ENCODE measurements at places on chromosomes 6 and 20. TPM values are rescaled to one million over a fixed set of nuclear protein-coding genes. Genes with fewer than 3 reads are reported as not detected.

Gene NFYA
- total RNA-seq, result 9.4 TPM

Gene TNNC2
- not detected for total RNA-seq

Gene RBM24
- total RNA-seq, result 24.1 TPM

Gene SYCP2L
- total RNA-seq, result not detected

Gene HRH3
- total RNA-seq, result not detected

Gene FILIP1
- total RNA-seq, result 1.3 TPM

Gene MMP24
- 1.7 TPM for total RNA-seq

Gene ACAT2
- 75.8 TPM for total RNA-seq

Gene APOM
- 6.9 TPM for total RNA-seq

Gene RNF39
- not detected for total RNA-seq

Gene HLA-DRA
- total RNA-seq, result 1.2 TPM

Gene SLC16A10
- total RNA-seq, result 1.7 TPM

Gene TTLL9
- total RNA-seq, result not detected

Gene CDC5L
- total RNA-seq, result 35.3 TPM

- DNase-seq, result no peak
Measured at GRCh38 chr20:4901031-4901818, 100.1 kb downstream of the SLC23A2 start.

GRCh38 chr20:37393863-37394542 lies 48.1 kb downstream of the SRC start:
- DNase-seq, result no peak

- no peak for DNase-seq
Measured at GRCh38 chr6:155075930-155076695, 81.0 kb downstream of the TIAM2 start.

GRCh38 chr6:57163956-57164355 lies 8.2 kb upstream of the BAG2 start:
- peak; percentile 20 for DNase-seq

- peak; percentile 81 for DNase-seq
Measured at GRCh38 chr6:15247500-15248450, 1.9 kb downstream of the JARID2 start.

DNA sequence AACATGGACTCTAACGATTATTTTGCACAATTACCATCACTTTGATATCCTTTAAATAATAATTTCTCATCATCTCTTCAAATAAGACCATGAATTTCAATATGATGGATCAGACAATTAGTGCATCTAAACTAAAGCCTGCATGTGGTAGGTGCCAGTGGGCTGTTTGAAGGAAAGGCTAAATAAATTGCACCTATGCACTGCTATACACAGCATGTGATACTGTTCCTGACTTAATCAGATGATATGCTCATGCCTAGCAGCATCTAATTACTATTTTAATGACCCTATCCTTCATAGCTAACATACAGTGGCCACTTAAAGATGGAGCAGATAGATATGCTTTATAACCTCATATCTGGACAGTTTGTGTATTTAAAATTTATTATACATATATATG lies 731.6 kb upstream of the MANEA start:
- no peak for DNase-seq

GRCh38 chr6:46972531-46972930 lies 50.8 kb upstream of the ADGRF5 start:
- no peak for DNase-seq

DNA sequence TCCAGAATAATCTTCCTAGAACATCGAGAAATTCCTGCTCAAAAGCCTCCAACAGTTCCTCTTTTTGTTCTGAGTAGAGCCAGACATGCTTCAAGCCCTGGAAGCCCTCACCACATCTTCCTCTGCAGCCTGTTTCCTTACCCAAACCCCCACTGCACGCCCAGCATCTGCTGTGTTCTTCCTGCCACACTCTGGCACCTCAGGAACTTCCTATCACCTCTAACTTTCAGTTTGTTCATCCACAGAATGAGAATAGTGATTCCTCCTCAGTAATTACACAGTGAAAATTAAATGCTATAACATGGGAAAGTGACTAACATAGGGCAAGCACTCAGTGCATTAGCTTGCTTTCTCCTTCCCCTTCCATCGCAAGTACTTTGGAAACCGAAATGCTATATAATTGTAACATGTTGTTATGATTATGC lies 26.3 kb downstream of the C6orf89 start:
- DNase-seq, result peak; percentile 21

DNA sequence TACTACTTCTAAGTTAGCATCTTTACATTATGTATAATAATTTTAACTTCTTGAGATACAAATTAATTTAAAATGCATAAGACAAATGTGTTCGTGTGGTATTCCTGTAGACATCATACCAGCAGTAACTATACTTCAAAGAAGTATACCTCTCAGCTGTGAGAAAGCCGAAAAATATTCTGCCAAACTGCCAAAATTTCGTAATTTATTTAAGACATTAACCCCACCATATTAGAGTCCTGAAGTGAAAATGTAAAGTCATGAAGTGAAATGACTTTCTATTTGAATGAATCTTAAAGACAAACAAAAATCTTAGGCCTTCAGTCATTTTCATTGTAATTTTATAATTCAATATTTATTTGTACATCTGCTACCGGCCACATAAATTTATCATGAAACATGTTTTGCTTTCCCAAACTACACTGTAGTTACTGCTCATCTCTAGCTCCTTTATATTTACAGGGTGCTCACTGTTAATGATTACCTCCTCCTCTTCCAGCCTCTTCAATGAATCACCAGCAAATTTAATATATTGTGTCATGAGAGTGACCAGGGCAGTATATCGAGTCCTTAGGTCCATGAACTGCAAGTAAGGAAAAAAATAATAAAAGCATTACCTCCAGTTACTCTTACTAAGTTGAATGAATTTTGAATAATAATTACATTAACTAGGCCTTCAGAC lies 18.5 kb downstream of the DST start:
- no peak for DNase-seq

DNA sequence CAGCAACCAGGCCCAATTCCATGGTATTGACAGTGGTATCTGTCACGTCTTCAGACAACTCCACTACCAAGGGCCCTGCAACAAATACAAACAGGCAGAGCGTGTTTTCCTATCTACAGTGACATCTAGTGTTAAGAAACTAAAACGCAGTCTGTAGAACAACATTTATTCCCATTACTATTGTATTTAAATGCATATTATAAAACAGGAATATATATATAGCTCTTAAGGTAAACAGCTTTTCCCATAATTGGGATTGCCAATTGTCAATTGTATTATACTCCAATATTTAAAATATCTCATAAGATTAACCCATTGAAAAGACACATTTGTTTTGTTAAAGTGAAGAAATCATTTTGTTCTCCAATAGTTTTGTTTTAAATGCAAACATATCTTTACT lies 97.2 kb downstream of the KIF16B start:
- peak; percentile 62 for DNase-seq

DNA sequence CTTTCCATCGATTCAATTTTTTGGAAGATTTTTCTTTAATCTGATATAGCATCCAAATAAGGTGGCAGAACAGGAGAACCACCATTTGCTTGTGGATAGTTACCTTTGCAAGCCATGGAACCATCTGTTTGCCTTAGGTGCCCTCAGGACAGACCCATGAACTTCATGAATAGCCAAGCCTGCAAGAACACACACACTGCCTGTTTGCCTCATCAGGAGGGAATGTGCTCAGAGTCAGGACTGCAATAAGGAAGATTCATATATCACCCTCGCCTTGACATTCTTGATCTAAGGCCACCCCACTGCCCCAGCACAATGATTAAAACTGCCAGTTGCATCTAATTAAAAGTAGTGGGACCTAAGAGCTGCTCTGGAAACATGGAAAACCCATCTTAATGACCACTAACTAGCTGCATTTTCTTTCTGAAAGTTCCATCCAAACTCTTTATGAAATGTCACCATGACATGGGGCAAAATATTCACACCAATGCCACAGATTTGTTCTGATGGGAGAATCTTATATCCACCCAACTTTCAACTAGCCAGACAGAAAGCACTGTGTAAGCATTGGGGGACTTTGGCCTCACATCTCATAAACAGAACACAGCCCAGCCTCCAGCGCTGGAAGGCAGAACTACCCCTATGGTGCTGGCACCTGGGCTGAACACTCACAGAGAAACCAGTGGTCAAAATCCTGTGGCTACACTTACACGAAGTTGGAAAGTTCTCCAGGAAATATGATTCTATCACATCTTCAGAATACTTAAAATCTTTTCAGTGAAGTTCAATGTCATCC lies 48.3 kb downstream of the TBXT start:
- peak; percentile 18 for DNase-seq

DNA sequence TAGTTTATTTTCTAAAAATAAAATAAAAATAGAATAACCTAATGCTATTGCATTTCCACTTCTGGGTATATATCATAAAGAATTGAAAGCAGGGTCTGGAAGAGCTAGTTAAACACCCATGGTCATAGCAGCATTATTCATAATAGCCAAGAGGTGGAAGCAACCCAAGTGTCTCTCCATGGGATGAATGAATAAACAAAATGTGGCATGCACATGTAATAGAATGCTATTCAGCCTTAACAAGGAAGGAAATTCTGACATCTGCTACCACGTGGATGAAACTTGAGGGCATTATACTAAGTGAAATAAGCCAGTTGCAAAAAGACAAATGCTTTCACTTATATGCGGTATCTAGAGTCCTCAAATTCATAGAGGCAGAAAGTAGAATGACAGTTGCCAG lies 130.8 kb downstream of the TIAM2 start:
- peak; percentile 77 for DNase-seq

DNA sequence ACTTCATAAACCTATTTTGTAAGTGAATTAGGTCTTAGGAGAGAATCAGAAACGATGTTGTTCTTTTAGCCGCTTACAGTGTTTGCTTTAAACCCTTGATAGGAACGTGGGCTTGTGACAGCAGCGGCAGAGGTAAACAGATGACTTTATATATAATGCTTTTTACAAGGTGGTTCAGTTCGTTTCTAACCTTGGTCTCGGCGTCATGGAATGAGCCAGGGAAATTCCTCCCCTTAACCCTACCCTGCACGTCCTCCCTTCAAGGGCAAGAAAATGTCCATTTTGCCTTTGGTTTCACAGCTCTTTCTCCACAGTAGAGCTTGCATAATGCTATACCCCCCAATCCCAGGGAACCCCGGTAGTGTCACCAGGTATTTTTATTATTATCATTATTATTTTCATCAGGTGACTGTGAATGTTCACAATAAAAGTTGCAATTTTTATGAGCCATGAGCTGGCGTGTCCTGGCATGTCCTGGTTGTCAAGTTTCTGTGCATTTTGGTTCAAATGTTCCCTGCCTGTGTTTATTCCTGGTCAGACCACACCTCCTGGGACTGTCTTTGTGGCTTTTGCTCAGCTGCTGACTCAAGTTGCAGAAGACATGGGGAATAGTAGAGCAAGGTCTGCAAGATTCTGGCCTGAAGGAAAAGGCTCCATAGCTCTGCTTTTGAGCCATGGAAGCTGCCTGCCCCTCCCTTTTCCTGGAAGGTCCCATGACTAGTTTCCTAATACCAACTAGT lies 112.8 kb upstream of the BMP2 start:
- DNase-seq, result peak; percentile 71

DNA sequence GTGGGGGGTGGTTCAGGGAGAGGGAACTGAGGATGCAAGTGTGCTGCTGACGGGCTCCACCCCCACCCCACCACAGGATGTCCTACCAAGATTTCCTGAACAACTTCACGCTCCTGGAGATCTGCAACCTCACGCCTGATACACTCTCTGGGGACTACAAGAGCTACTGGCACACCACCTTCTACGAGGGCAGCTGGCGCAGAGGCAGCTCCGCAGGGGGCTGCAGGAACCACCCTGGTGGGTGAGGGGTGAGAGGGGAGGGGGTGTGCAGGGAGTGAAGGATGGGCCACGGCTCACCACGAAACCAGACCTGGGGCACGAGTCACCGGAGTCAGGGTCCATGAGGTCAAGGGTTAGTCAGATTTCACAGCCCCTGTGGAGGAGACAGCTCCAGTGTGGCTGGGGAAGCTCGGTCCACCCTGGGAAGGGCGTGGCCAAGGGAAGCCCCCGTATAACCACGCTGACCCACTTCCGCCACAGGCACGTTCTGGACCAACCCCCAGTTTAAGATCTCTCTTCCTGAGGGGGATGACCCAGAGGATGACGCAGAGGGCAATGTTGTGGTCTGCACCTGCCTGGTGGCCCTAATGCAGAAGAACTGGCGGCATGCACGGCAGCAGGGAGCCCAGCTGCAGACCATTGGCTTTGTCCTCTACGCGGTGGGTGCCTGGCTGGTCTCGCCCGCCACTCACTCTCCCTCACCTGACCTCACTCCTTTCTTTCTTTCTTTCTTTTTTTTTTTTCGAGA lies 18.3 kb downstream of the CAPN11 start:
- no peak for DNase-seq

DNA sequence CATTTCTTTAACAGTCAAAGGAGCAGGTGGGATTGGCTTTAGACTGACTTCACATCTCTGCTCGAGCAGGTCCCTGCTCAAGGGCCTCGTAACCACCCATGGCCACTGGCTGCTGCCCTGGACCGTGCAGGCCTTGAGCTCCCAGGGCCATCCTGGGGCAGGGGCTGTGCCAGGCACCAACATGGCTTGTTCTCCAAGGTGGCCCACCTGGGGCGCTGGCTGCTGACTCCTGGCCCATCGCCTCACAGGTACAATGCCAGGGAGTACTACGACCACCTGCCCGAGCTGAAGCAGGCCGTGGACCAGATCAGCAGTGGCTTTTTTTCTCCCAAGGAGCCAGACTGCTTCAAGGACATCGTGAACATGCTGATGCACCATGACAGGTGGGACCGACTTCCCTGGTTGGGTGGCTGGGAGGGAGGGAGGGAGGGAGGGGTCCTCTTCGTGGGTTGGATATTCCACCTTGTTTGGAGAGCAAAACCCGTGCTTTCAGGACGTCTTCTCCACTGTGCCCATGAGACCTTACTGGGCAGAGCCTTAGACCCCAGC lies 46.1 kb downstream of the PYGB start:
- no peak for DNase-seq

DNA sequence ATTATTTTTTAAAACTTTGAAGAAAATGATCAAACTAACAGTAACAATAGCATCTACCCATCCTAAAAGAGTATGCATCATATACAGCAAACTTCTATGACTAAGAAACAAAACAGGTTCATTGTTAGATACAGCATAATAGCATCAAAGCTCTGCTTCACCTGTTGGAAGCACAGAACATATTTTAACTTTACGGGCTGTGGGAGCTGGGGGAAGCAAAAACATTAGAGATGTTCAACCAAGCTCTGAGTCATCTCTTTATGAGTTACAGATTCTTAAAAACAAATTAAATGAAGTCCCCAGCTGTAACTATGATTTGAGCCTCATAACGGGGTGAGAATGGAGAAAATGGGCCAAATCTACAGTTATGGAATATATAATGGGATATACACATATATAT lies 63.4 kb downstream of the SYNE1 start:
- peak; percentile 2 for DNase-seq

GRCh38 chr6:134034961-134035822 lies 17.2 kb downstream of the SLC2A12 start:
- peak; percentile 65 for DNase-seq

DNA sequence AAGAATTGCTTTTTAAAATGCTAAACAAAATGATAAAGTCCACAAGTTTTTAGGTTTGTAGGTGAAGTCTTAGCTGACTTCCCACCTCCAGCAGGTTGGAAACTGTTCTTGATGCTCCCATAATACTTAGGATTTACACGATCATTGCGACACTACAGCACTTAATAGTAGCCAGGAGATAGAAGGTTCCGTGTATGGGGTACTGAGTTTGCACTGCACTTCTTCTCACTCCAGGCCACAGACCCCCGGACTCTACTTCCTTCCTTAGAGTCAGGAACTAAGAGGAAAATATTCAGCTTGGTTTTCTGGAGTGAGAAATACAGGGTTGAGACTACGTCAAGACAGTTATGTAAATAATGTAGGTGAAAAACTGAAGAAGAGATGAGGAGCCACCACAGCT lies 56.1 kb upstream of the SGK1 start:
- DNase-seq, result no peak

GRCh38 chr6:167007985-167008384 lies 8.8 kb downstream of the CEP43 start:
- no peak for DNase-seq
